ENCODE measurements at places on chromosomes 2 and 18. TPM values are rescaled to one million over a fixed set of nuclear protein-coding genes. Genes with fewer than 3 reads are reported as not detected.

DNA sequence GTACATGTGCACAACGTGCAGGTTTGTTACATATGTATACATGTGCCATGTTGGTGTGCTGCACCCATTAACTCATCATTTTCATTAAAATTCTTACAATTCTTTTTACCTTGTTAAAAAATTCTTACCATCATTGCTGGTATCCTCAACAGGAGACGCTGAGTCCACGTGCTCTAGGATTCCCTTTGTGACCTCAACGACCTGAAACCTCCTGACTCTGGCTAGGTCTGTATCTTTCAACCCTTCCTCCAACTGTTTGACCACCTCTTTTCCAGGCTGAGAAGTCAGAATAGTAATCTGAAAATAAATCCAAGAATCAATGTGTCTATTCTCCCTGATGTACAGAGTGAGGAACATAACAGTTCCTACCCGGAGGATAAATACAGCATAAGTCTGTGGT, 41.2 kb downstream of the M1AP start:
- no peaks in the 10 kb centered on the region for H3K4me1 ChIP-seq
- H3K4me3 ChIP-seq = no peak overlapping the region
- DNase-seq = no peak
- H3K36me3 ChIP-seq = no peaks in the 10 kb centered on the region
- no peak overlapping the region for H3K27ac ChIP-seq

The ARL4C gene
- total RNA-seq = not detected

DNA sequence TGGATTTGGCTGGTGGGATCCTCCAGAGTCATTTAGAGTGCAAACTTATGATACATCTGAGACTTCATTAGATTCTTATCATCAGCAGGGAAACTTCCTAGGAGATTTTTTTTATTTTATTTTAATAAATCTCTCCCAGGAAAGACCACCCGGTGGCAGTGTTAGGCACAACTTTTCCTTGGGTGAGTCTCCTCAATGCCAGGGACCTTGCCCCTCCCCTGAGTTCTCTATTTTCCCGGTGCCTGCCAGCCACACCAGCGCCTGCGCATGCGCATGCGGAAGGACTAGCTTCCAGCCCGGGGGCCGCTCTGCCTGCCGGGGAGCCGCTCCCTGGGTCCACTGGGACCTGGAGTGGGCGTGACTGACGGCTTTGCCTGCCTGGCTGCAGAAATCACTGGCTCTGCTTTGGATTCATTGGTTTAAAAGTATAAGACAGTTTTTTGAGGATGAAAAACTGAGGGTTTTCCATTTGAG, 86.6 kb downstream of the TMEM182 start:
- no peaks in the 10 kb centered on the region for H3K4me1 ChIP-seq
- no peaks in the 10 kb centered on the region for H3K27me3 ChIP-seq
- H3K36me3 ChIP-seq = no peaks in the 10 kb centered on the region
- H3K4me3 ChIP-seq = no peak overlapping the region

GRCh38 chr2:88754585-88755320, 63.3 kb downstream of the RPIA start:
- H3K4me1 ChIP-seq = no peaks in the 10 kb centered on the region
- no peak overlapping the region for H3K27ac ChIP-seq
- no peak for DNase-seq
- H3K36me3 ChIP-seq = no peaks in the 10 kb centered on the region
- H3K27me3 ChIP-seq = no peaks in the 10 kb centered on the region
- no peak overlapping the region for H3K4me3 ChIP-seq

DNA sequence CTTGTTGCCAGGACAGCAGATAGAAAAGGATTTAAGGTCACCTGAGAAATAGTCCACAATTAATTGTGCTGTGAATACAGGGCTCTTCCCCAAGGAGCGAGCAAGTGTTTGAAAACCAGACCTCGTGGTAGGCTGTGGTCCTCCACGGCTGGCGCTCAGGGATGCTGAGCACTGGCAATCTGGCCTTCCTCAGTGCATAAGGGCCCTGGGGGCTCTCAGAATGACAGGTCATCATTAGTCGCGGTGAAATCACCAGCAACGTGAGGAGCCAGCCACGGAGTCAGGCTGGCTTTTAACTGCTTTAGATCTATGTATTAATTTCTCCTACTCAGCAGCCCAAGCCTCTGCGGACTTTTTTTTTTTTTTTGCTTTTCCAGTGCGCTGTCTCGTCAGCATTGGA, 148.5 kb downstream of the FHOD3 start:
- H3K27me3 ChIP-seq = no peaks in the 10 kb centered on the region
- no peaks in the 10 kb centered on the region for H3K4me1 ChIP-seq
- no peak overlapping the region for H3K27ac ChIP-seq

- no peaks in the 10 kb centered on the region for H3K27me3 ChIP-seq
- no peak overlapping the region for H3K27ac ChIP-seq
- DNase-seq = no peak
- H3K4me3 ChIP-seq = no peak overlapping the region
- no peaks in the 10 kb centered on the region for H3K4me1 ChIP-seq
These were observed 235.6 kb downstream of the ICOS start for GRCh38 chr2:204172145-204172600.

- no peaks in the 10 kb centered on the region for H3K27me3 ChIP-seq
- H3K4me3 ChIP-seq = no peak overlapping the region
- no peak overlapping the region for H3K27ac ChIP-seq
- H3K36me3 ChIP-seq = no peaks in the 10 kb centered on the region
- no peaks in the 10 kb centered on the region for H3K4me1 ChIP-seq
These were observed 73.2 kb downstream of the CYBRD1 start for GRCh38 chr2:171595456-171595855.

DNA sequence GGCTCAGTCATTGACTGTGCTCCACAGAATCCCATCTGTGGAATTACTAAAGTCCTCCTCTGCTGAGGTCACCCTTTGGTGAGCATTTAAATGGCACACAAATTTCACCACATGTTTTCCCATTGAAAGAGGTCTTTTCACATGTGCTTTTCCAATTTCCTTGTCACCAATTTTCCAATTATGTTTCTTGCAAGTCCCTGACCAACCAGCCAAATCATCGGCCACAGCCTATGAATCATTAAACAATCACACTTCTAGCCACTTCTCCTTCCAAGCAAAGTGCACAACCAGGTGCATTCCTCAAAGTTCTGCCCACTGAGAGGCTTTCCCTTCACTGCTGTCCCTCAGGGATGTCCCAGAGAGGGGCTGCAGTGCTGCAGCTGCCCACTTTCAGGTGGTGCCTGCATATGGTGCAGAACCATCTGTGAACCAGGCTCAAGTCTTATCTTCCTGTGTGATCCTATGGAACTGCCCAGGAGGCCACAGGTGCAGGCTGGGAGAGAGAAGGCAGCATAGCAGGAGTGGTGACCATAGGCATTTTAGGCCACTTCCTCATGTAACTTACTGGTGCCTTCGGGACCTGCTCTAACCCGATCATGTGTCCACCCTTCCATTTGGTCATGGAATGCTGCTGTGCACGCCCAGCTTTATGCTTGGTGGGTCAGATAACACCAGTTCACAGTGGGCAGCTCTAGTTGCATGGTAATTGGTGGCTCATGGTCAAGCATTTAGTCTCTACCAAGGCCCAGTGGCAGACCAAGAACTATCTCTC, 153.0 kb downstream of the SEPTIN10 start:
- no peaks in the 10 kb centered on the region for H3K4me1 ChIP-seq
- H3K36me3 ChIP-seq = no peaks in the 10 kb centered on the region
- no peaks in the 10 kb centered on the region for H3K27me3 ChIP-seq
- no peak for DNase-seq

The STRADB gene
- 5.4 TPM for total RNA-seq

- no peaks in the 10 kb centered on the region for H3K36me3 ChIP-seq
- H3K27ac ChIP-seq = peak overlapping the region; percentile 11
- no peak overlapping the region for H3K4me3 ChIP-seq
- H3K27me3 ChIP-seq = no peaks in the 10 kb centered on the region
- H3K4me1 ChIP-seq = no peaks in the 10 kb centered on the region
These were observed 229.9 kb downstream of the ACKR3 start for GRCh38 chr2:236799391-236800026.

DNA sequence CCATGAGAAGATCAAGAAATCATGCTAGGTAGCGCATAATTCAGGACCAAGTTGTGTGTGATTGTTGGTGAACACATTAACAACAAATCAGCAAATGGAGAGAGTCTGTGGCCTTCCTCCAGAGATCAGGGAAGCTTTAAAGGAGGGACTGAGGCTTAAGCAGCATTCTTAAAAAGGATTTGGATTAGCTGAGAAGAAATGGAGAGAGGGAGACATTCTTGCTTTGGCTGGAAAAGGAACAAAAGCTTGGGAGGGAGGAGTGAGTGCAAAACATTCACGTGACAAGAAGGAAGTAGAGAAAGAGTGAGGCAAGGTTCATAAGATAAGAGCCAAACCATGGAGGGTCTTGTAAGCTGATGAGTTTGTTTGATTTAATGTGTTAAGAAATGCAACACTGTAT, 75.6 kb downstream of the SRD5A2 start:
- no peaks in the 10 kb centered on the region for H3K36me3 ChIP-seq
- no peaks in the 10 kb centered on the region for H3K27me3 ChIP-seq
- H3K4me3 ChIP-seq = no peak overlapping the region
- no peak for DNase-seq

The CNPPD1 gene
- total RNA-seq = 42.9 TPM

GRCh38 chr2:86789687-86790133, 1.0 kb downstream of the CD8A start:
- no peak for DNase-seq
- no peaks in the 10 kb centered on the region for H3K36me3 ChIP-seq
- H3K27me3 ChIP-seq = peaks cover 17% of the 10 kb centered on the region
- H3K4me1 ChIP-seq = no peaks in the 10 kb centered on the region
- no peak overlapping the region for H3K4me3 ChIP-seq
- H3K27ac ChIP-seq = no peak overlapping the region

The PIEZO2 gene
- total RNA-seq = 4.1 TPM

DNA sequence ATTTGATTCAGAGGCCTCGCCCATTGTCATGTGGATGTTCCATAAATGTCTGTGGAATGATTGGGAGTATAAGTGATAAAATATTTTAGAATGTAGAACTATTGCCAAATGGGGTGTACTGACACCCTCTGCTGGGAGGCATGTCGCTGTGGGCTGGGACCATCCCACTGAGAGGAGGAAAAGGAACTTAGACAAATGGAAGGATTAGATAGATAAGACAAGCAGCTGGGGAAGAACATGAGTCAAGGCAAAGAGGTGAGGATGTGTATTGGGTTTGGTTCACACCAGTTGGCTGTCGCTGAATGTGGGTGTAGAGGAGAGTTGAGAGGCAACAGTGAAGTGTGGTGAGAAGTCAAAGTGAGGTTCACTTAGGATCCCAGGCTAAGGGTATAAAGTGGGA, 4.0 kb downstream of the C2orf74 start:
- no peak overlapping the region for H3K27ac ChIP-seq
- DNase-seq = no peak
- H3K4me3 ChIP-seq = no peak overlapping the region
- H3K4me1 ChIP-seq = no peaks in the 10 kb centered on the region

The LOXL3 gene
- total RNA-seq = 26.5 TPM

DNA sequence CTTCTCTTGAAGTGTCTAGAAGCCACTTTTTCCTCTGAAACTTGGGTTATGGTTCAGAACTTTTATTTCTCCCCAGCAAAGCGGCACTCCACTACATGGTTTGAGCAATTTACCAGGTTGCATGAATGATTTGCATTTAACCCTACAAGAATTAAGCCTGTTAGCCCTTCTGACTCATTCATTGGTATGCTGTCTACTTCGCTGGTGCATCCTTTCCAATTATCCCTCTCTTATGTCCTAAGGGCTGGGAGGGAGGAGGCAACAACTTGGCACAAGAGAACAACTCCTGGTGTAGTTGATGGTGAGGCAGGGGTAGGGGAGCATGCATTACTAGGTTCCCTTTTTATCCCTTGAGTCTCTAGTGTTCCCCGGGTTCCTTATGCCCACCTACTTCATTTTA, 293.4 kb upstream of the MEX3C start:
- H3K4me3 ChIP-seq = no peak overlapping the region
- H3K27ac ChIP-seq = no peak overlapping the region
- no peaks in the 10 kb centered on the region for H3K27me3 ChIP-seq
- no peaks in the 10 kb centered on the region for H3K36me3 ChIP-seq
- DNase-seq = no peak

The RNF152 gene
- total RNA-seq = 20.0 TPM

GRCh38 chr2:1405967-1406366, 7.3 kb upstream of the TPO start:
- no peak overlapping the region for H3K4me3 ChIP-seq
- no peaks in the 10 kb centered on the region for H3K27me3 ChIP-seq
- H3K36me3 ChIP-seq = no peaks in the 10 kb centered on the region
- no peak overlapping the region for H3K27ac ChIP-seq

Measured in uterus (tissue), 4 donors.